ENCODE measurements at places on chromosomes 7 and 10. TPM values are rescaled to one million over a fixed set of nuclear protein-coding genes. Genes with fewer than 3 reads are reported as not detected.

The ZPBP gene
- total RNA-seq, result not detected

GRCh38 chr7:97460433-97460832 is 271.5 kb upstream of the TAC1 start:
- DNase-seq, result no peak

The GRID1 gene
- total RNA-seq, result 0.82 TPM

DNA sequence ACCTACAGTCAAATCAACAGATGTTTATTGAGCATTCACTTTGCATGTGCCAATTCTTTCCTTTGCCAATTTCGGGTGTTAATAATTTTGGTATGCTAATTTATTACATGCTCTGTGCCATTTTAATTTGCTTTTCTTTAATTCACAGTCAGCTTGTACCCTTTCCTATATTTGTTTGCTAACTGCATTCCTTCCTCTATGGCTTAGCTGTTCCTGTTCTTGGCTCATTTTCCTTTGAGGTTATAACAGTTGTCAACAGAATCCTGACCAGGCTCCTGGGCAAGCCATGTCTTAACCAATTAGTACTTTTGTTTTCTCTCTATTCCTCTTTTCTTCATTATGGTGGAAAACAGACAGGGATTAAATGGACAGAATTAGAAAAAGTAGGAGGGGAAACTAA is 73.6 kb upstream of the RPA3 start:
- no peak for DNase-seq

GRCh38 chr10:89255793-89256192 is 4.2 kb upstream of the LIPA start:
- no peak for DNase-seq

DNA sequence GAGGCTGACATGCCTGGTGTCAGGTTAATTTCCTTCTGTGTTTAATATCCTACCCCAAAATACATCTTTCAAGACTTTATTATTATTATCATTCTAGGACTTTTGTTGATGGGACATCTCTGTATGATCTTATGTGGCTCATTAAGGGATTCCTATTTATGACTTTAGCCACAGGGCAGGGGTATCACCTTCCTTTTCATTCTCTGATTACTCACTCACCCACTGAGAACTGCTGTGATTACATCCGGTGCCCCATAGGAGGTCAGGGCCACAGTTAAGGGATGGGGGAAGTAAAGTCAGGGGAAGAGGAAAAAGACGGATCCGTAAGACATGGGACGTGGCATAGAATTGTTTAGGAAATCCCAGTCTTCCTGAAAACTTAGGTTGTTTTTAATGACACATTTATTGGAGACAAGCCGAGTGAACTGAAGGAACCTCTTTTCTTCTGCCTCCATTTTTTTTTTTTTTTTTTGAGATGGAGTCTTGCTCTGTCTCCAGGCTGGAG is 61.0 kb upstream of the PITRM1 start:
- DNase-seq, result no peak

DNA sequence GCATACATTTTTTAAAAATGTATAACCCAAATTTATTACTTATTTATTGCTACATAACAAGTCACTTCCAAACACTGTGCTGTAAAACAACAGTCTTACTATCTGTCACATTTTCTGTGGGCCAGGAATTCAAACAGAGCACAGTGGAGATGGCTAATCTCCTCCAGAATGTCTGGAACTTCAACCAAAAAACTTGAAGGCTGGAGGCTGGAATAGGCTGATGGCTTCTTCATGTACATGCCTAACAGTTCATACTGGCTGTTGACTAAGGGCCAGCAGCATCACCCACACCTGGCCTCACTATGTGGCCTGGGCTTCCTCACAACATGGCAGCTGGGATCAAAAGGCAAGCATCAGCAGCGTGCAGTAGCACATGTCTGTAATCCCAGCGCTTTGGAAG is 92.4 kb upstream of the KMT2E start:
- no peak for DNase-seq
